ENCODE measurements at places on chromosomes 12 and 14.

GRCh38 chr12:20409607-20410377 is 41.5 kb downstream of the PDE3A start:
- no peak for DNase-seq

GRCh38 chr12:84789184-84789583 is 123.4 kb downstream of the SLC6A15 start:
- no peak for DNase-seq

- DNase-seq, result no peak
Measured at GRCh38 chr12:74538491-74539258, 1.0 kb downstream of the ATXN7L3B start.

DNA sequence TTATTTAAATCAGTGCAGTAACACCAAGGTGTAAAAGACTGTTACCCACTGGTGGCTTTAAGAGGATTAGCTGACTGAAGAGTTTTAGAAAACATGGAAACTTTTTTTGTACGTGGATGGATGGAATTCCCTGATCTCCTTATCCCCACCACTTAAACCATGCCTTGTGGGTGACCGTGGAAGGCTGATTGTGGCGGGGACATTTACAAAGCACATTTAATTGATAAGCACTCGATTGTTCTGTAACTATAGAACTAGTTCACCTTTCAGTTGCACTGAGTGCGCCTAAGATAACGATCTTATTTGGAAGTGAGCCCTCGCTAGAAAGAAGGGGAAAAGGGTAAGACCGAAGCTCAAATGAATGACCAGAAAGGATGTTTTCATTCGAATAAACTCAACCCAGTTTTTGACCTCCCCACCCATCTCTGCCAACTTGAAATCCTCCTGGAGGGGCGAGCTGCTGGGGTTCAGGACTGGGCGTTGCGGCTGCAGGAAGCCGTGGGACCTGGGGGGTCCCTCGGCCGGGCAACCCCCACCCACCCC is 688 bp upstream of the RASSF3 start:
- no peak for DNase-seq

DNA sequence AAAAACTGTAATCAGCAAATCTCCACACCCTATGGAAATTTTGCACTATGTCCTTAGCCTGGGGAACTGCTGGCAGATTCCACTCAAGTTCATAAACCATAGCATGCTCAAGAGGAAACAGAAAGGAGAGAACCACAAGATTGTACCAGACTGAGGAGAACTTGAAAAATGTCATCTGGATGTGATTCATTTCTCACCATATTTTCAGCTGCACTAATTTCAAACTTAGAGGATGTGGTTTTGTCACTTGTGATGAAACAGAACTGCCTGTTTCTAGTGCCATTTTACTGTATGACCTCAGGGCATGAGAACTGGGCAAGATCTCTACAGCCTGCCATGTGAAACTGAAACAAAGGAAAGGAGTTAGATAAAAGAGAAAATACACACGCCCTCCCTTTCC is 1493.1 kb upstream of the FLRT2 start:
- no peak for DNase-seq

GRCh38 chr14:63443361-63443760 is 99.8 kb downstream of the PPP2R5E start:
- no peak for DNase-seq

- DNase-seq, result no peak
Measured at GRCh38 chr12:26572137-26572536, 260.9 kb downstream of the ITPR2 start.

- DNase-seq, result no peak
Measured at GRCh38 chr14:79443602-79444001, 767.7 kb downstream of the DIO2 start.

GRCh38 chr14:104545942-104546501 is 33.5 kb upstream of the C14orf180 start:
- no peak for DNase-seq

DNA sequence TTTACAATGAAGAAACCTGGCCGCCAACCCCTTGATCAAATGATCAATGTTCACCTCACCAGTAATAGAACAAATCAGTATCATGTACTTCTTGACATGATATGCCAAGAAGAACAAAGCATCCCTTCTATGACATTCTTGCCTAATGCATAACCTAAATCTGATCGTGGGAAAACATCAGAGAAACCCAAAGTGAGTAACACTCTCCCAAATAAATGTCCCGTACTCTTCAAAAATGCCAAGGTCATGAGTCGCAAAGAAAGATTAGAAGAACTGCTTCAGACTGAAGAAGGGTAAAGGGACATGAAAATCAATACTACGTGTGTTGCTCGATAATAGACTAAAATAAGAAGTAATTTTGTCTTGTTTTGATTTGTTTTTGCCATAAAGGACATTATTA is 11.4 kb upstream of the SLC25A3 start:
- DNase-seq, result no peak

GRCh38 chr12:56431288-56431687 is 17.9 kb downstream of the TIMELESS start:
- no peak for DNase-seq

- no peak for DNase-seq
Measured at GRCh38 chr12:94277426-94278000, 129.1 kb downstream of the PLXNC1 start.

DNA sequence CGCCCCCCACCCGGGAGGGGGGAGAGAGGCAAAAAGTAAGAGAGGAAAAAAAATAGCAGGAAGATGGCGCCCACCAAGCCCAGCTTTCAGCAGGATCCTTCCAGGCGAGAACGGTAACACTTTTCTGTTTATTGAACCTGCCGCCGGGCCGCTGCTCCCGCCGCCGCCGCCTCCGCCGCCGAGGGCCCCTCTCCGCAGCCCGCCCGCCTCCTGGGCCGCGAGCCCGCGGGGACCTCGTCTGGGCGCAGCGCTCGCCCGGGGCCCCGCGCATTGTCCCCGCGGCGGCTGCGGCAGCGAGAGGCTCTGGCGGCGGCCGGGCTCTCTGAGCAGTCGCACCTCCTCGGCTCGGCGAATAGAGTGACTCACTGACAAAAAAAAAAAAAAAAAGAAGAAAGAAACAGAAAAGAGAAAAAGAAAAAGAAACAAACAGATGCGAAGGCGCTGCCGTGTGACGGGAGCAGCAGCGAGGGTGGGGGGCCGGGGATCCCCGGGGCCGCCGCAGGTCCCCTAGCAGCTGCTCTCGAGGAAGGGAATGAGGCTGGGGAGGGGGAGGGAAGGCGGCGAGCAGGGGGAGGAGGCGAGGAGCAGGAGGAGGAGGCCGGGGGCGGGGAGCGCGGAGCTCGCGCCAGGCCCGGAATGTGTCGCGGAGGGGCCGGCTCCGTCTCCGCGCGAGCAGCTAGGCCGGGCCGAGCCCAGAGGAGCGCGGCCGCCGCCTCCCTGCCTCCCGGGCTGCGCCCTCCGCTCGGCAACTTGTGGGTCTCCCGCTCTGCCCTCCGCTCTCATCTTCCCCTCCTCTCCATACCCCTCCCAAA is 781 bp downstream of the NPAS3 start:
- DNase-seq, result peak; percentile 67

- no peak for DNase-seq
Measured at GRCh38 chr14:65170318-65170717, 68.0 kb upstream of the MAX start.

DNA sequence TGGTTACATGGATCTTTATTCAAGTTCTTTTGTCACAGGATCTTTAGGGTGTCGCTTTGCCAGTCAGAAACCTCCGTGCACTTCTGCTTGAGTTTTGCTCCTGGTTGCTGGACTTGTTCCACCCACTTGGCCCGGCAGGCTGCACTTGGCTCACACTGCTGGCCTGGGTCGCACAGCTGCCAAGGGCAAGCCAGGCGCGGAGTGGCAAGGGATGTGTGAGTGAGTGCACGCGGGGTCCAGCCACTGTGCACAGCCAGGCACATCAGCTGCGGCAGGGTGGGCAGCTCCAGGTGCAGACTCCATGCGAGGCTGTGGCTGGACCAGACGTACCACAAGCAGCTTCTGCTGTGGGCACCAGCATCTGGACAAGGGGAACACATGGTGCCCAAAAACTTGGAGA is 76.6 kb downstream of the DERA start:
- DNase-seq, result no peak

DNA sequence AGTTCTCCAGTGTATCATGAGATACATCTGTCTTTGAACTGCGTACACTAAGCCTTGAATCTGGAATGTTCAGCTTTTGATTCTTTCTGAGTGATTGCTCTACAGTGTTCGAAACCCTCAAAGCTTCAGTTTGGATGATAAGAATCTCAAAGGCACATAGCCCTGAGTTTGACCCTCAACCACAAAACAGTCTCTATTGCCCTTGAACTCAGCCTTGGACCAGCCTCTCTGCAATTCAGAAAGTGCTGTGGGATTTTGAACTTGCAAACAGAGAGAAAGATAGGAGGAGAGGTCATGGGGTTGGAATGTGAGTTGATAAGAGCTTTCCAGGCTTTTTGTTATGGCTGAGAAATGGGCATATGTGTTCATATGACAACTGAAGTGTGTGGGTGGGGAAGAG is 100.3 kb downstream of the MYRFL start:
- no peak for DNase-seq

DNA sequence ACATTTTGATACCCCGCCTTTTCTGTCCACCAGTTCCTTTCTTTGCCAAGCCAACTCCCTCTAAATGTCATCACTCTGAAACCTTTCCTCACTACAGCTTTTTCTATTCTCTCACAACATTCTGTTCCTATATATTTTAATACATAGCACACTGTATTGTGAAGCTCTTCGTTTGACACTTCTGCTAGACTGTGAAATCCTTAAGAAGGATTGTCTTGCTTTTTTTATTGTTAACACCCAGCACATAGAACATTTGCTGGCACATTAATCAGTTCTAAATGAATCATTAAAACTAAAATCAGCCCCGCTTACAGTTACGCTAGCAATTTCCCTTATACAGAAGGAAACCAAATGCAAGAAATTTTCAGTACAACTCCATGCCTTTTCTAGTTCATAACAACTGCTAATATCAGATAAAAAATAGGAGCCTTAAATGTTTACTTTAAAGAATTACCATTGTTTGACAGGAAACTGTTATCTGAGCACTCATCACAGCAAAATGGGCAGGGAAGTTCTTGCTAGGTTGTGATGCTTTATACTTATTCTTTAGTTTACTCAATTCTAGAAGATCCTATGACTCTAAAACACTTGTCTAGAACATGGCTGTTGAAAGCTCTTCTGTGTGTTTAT is 93.5 kb downstream of the PPP1R12A start:
- no peak for DNase-seq

DNA sequence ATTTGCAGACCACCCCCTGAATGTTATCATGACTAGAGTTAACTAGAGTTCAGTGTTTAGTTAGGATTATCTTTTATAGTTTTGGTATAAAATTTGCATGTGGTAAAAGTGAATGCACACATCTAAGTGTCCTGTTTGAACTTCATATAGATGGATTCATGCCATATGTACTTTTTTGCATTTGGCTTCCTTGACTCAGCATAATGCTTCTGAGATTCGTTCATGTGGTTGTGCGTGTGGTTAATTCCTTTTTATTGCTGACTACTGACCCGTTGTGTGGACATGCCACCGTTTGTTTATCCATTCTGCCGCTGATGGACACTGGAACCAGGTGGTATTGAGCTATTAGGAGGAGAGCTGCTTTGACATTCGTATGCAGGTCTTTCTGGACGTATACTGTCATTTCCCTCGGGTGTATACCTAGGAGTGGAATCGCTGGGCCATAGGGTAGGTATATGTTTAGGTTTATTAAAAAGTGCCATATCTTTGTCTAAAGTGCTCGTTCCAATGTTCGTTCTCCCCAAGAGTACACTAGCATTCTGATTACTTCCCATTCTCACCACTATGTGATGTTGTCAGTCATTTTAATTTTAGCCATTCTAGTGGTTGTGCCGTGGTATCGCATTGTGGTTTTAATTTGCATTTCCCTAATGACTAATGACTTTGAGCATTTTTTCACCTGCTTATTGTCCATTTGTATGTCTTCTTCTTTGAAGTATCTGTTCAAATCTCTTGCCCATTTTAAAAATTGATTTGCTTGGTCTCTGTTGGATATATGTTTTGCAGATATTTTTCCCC is 37.7 kb downstream of the RIN3 start:
- no peak for DNase-seq

GRCh38 chr12:53664936-53665335 is 10.9 kb downstream of the ATP5MC2 start:
- no peak for DNase-seq

DNA sequence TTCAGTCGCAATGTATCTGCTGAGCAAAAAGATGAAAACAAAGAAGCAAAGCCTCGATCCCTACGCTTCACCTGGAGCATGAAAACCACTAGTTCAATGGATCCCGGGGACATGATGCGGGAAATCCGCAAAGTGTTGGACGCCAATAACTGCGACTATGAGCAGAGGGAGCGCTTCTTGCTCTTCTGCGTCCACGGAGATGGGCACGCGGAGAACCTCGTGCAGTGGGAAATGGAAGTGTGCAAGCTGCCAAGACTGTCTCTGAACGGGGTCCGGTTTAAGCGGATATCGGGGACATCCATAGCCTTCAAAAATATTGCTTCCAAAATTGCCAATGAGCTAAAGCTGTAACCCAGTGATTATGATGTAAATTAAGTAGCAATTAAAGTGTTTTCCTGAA is 19.8 kb downstream of the CKB start:
- no peak for DNase-seq

- no peak for DNase-seq
Measured at GRCh38 chr14:79332504-79333197, 878.7 kb downstream of the DIO2 start.

- DNase-seq, result peak; percentile 99
Measured at GRCh38 chr12:108562348-108563135, at the start of gene ISCU. ISCU (plus strand) TSS chr12:108562596; CDS start chr12:108562623, 27 bp downstream.

GRCh38 chr12:96483116-96483515 is 6.3 kb upstream of the CFAP54 start:
- DNase-seq, result no peak

GRCh38 chr12:33605757-33606156 is 166.1 kb upstream of the SYT10 start:
- no peak for DNase-seq

- no peak for DNase-seq
Measured at GRCh38 chr14:99726538-99727095, 42.5 kb downstream of the CYP46A1 start.

DNA sequence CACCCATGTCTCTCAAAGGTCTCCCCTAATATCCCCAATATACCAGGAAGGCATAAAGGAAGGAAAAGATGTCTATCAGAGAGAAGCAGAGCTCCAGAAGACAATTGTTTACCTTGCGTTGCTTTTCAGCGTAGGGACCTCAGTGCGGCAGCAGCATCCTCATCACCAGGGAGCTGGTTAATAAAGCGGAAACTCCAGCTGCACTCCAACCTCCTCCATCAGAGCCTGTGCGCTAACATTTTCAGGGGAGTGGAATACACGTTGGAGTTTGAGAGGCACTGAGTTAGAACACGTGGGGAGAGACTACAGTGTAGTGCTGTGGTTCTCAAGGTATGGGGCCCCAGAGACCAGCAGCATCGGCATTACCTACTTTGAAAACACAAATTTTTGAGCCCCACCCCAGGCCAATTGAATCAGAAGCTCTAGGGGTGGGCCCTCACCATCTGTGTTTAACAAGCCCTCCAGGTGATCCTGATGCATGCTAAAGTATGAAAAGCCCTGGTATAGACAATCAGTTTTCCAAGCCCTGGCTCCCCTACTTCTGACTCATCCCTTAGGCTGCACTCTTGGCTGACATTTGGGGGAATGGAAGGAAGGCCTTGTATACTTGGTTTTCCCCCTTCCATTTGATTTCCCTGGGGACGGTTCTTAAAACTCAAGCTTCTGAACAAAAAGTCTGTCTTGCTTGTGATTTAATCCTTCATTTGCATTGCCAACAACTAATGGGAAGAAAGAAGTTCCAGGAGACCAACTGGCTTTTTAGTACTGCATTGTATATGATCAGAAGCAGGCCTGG is 419.0 kb upstream of the CCDC196 start:
- DNase-seq, result no peak
